ENCODE measurements at places on chromosomes 12 and 14.

DNA sequence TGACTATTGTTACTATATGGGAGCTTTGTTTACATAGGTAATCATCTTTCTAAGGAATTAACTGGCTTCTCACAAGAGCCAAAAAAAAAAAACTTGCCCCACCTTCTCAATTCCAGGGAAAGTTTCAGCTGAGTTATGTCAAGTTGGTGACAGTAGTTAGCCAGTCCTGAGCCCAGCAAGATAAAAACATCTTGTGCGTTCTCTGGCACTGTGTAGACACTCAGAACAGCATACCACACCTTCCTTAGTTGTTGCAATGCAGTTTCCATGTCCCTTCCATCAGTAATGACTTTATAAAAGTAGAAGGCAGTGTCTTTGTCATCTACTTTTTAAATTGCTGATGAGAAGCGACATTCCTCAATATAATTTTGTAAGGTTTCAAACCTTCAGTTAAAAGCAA is 50.2 kb downstream of the PTPN21 start:
- no peak for DNase-seq

- DNase-seq, result no peak
These were observed 20.2 kb upstream of the CHGA start for GRCh38 chr14:92902726-92903125.

DNA sequence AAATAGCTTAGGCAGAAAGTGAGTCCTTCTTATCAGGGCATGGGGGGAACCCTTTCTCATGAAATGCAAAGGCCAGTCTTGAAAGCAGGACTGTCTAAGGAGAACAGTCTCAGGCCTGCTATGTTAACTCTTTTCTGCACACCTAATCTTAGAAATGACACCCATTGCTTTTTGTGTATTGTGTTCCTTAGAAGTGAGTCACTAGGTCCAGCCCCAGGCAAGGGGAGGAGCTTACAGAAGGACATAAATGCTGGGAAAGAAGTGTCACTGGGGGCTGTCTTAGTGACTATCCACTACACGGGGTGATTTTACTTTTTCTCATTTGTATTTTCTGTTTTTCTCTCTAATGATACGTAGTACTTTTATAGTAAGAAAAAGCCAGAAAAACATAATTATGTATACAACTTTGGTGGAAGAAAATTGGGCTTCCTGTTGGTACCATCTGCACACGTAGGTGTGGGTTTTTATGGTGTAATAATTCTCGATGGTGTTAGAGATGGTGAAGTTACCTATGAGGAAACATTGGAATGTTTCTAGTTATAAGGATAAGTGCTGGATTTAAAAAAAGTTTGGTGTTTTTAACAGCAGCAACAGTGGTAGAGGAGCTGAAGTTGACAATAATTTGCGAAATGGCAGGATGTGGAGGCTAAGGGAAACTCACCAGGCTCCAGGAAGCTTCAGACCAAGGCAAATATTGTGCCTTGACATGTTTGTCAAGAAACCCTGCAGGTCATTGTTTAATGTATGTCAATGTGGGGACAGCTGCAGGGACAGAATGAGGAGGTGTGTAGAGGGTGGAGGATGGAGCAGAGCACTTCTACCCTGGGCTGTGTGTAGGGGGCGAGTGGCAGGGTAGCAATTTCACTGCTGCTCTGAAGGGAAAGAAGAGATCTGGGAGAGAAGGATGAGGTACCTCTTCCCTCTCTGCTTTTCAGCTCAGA is 214.9 kb downstream of the KTN1 start:
- DNase-seq, result no peak

- no peak for DNase-seq
These were observed 84.8 kb upstream of the LRFN5 start for GRCh38 chr14:41521891-41522290.

GRCh38 chr12:131557078-131557709 is 153.7 kb upstream of the SFSWAP start:
- DNase-seq, result no peak

GRCh38 chr12:47362126-47362705 is 282.5 kb upstream of the AMIGO2 start:
- DNase-seq, result no peak

Data from T-helper 2 cell treated with Interferon-gamma antibody and Interleukin-4, amounts not matched to agents 5 μg/mL and 100 μg/mL, for 36 hours (primary cell).